Karpas-422 (cell line): ENCODE measurements at places on chromosomes 7 and 10.

DNA sequence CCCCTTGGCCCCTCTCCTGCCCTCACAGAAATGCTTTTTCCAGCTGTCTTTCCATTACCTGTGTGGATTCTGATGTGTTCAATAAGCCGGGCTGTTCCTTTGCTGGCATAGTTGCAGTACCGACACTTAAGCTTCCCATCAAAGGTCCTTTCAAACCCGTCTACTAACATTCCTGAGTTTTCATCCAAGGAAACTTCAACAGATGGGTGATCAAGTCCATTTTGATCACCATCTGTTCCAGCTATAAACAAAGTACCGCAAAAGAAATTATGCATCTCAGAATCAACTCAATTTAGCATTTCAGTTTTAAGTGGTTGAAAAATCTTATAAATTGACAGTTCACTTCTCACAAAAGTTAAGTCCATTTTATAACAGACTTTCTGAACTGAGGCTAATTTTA is 12.7 kb downstream of the IKZF5 start:
- no peaks in the 10 kb centered on the region for H3K27me3 ChIP-seq
- H3K4me3 ChIP-seq: no peak overlapping the region
- no peak overlapping the region for H3K27ac ChIP-seq
- no peak for DNase-seq
- H3K36me3 ChIP-seq: peaks cover 38% of the 10 kb centered on the region

DNA sequence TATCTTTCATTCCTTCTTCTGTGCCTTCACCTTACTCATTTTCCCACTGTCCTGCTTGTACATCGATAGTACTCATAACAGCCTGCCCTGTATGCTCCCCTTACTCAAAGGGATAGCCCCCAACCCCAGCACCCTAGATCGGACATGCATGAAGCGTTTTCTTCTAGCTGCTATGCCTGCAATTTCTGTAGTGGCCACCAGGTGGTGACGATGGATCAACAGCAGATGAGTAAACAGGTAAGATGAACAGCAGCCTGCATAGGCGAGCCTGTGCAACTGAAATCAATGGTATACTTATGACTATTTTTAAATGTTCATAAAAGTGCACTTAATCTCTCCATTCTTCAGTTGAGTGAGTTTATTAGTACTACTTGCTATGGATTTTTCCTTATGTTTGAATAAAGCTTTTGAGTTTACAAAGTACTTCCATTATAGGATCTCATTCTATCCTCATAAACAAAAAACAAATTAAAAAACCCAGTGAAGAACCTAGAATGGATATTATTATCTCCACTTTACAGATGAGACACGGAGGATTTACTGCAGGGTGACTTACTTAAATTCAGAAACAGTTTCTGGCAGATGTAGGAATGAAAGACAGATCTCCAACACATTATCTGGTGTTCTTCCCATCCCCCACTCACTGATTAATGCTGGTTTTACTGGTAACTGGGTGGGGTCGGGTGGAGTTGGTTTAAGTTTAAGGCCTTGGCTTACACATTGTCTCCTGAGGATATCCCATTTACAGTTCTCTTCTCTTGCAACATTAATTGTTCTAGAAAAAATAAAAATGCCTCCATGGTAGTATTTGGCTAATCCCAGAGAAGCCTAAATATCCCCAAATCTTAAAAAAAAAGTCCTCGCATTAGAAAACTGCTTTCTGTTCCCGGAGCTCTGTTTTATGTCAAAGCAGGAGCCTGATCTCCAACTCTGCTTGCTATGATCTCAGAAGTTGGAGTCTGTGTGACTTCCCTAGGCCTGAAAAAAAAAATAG is 222.1 kb downstream of the GLI3 start:
- H3K27ac ChIP-seq: no peak overlapping the region
- H3K4me3 ChIP-seq: no peak overlapping the region
- 0 out of 2 replicates have a peak, but pooled peaks cover 4% of the 10 kb centered on the region for H3K27me3 ChIP-seq

- no peak overlapping the region for H3K27ac ChIP-seq
- no peaks in the 10 kb centered on the region for H3K36me3 ChIP-seq
- no peak for DNase-seq
- H3K4me3 ChIP-seq: no peak overlapping the region
- no peaks in the 10 kb centered on the region for H3K4me1 ChIP-seq
Measured at GRCh38 chr10:44651834-44652233, 259.3 kb upstream of the TMEM72 start.

GRCh38 chr7:141641876-141642275 is 60.1 kb downstream of the DENND11 start:
- peaks cover 6% of the 10 kb centered on the region; the same call in 1 of the 2 replicates for H3K36me3 ChIP-seq
- DNase-seq: no peak
- no peak overlapping the region for H3K4me3 ChIP-seq
